Stimulated activated CD4-positive, alpha-beta T cell treated with anti-CD3 and anti-CD28 coated beads, Interleukin-4, amount 100 ng/mL, for 48 hours (primary cell): ENCODE measurements at places on chromosomes 5 and 9.

DNA sequence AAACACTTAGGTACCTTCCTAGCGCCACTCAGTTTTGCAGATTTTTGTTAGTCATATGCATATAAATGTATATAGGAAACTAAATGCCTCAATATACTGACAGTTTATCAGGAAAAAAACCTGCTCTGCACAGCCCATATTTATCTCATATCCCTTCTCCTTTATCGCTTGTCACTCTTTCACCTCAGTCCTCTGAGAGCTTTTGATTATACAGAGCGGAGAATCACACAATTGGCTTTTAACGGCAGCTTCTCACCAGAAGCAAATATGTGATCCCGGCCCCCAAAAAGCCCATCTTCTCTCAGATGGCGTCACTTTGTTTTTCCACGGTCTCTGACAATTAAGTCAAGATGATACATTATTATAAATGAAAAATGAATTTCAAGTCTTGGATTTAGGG is 362.6 kb downstream of the DNAH5 start:
- DNase-seq, result no peak

DNA sequence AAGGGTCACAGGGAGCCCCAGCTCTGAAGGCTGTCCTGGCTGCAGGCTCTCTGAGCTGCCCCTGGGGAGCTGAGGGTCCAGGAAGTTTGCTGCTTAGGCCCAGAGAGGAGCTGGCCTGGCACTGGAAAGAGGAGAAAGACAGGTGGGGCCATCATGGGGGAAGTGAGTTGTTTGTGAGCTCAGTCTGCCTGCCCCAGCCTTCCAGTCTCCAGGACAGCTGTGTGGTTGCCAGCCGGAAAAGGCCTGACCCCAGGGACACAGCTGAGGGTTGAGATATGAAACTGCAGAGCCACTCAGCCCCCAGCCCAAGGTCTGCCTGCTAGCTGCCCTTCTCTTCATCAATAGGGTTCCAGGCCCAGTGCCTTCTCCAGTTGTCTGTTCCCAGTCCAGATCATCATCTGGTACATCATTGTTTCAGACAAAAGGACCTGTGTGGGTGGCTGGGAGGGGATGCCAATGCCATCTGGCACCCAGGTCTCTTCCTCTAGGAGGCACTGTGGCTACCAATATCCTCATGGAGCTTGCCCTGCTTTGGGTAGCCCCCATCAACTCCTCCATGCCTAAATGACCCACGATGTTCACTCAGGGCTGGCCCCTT is 4.3 kb upstream of the DDX41 start:
- DNase-seq, result no peak

- no peak for DNase-seq
Observed at GRCh38 chr9:128724744-128725211, 851 bp upstream of the ZDHHC12 start.

DNA sequence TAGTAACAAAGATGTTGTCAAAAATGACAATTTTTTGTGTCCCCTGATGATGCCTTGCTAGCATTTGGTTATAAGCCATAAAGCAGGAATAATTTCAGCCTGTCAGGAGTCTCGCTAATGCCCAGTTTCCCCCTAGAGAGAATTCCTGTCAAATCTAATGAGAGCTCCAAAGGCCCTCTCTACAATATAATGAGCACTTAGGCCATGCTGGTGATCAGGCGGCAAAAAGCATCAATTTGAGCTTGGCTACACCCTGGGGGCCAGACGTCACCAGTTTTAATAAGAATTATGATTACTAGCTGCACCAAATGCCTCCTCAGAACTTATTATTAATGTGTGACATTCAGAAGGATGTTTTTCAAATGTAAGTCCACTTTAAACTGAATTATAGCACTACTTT is 6.1 kb downstream of the TLE1 start:
- no peak for DNase-seq

DNA sequence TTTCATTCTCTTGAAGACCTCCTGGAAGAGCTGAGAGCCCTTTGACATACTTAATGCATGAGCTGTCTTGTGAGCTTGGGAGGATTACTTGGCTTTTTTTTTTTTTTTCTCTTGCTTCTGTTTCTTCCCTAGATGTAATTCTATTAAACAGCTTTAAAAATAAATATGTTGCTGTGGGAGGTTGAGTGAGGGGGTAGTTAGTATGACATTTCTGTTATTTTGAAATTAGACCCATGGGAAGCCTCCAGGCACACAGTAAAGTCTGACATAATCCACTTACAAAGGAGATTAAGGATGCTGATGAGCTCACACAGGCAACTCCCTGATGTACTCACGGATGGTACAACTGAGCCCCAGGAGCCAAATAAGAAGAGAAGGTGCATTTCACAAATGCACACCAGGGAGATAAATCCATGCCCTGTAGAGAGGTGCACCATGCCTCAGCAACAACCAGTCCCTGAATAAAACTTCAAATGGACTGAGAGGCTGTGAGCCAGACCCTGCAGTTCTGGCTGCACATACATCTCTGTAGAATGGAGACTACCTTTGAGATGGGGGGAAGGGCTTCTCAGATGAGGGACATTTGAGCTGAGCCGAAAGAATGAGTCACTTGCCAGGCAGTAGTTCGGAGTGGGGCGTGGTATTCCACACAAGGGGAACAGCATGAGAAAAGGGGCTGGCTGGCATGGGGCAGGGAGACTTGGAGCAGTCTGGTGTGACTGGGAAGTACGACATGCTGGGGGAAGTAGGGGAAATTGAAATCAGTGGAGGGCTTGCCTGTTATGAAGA is 68.7 kb downstream of the ACTL7B start:
- no peak for DNase-seq

- no peak for DNase-seq
Observed at GRCh38 chr9:115615821-115616665, 498.1 kb upstream of the TNC start.

DNA sequence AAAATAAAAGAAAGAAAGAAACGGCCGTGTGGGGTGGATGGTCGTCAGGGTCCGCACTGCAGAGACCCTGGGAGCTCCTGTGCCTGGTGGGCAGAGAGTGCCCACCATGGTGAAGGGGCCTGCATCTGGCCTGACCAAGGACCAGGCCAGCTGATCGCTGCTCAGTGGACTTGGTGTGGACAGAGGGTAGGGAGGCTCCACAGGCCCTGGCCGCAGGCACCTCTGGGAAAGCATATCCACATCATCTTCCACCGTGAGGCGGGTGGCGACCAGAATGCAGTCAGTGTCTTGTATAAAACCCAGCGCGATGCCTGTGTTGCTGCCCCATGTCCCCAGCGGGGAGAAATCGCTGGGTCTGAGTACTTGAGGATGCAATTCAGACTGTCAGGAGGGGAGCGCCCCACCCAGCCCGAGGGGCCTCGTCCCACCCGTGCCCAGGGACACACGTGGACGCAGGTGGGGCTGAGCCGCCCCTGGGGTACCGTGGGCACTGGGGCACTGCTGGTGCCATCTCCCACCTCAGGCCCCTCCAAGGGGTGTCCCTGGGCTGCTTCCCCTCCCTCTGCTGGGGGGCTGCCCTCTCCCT is 27.8 kb upstream of the SLC6A19 start:
- no peak for DNase-seq

GRCh38 chr5:149679876-149680809 is 50.0 kb upstream of the PPARGC1B start:
- DNase-seq, result no peak

- DNase-seq, result no peak
Observed at GRCh38 chr9:72509635-72510034, 11.8 kb upstream of the TMC1 start.

- no peak for DNase-seq
Observed at GRCh38 chr5:62812621-62813255, 234.1 kb downstream of the LRRC70 start.

DNA sequence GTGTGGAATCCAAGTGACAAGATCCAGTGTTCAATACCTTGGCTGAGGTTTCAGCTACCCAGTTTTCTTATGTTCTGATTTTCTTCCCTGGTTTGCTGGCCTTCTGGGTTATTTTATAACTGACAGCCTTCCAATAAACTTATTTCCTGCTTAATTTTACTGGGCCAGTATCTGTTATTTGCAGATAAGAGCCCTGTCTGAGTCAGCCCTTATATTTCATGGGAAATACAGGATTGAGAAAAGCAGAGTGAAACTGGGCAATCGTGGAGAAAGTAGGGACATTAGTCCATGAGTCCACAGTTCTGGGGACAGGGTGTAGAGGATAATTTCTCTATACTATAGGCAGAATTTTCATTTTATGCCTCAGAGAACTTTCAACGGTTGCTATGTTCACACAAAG is 32.3 kb downstream of the TMEM167A start:
- DNase-seq, result no peak

DNA sequence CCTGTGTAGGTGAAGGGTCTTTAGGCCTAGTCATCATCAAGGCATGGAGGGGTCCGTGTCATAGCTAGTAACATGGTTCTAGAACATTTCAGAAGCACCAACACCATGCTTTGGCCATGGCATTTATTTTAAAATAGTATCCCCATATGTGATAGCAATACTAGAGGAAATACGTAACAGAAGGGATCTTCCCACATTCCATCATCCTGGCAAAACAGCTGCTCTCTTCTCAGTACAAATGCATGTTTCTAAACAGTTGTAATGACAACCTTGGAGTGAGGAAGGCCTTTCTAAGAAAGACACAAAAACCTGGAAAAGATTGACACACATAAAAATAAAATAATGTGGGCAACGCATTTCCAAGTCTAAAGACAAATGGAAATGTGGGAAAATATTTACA is 97.6 kb downstream of the GADD45G start:
- DNase-seq, result no peak

- DNase-seq, result no peak
Observed at GRCh38 chr9:121305269-121305994, 37.5 kb downstream of the GSN start.

DNA sequence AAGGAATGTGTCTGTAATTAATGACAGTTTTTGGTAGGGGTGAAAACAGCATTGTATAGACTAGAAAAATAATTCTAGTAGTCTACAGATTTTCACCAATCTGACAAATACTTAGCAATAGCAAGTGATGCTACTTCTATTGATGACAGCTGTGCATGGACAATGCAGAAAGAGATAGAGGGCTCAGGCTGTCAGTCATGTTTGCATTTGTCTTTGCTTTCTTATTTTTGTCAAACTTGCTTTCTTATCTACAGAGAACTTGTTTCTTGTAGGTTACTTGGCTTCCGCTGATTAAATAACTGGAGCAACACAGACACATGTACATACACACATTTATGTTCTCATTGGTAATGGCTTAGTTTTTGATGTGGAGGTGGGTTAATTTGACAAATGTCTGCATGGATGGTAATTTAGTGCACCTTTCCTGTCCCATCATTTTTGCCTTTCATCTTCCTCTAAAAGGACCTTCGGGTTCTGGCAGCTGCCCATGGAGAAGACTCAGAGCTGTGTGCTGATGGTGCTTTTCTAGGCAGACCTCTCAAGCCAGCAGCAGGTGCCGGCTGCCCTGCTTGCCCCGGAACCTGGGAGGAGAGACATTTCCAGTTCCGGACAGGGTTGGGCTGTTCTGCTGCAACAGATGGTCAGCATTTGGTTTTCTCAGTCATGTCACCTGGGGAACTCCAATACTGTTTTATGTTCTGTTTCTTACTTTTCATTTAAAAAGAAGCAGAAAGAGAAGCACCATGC is 28.8 kb downstream of the CAMK4 start:
- no peak for DNase-seq

DNA sequence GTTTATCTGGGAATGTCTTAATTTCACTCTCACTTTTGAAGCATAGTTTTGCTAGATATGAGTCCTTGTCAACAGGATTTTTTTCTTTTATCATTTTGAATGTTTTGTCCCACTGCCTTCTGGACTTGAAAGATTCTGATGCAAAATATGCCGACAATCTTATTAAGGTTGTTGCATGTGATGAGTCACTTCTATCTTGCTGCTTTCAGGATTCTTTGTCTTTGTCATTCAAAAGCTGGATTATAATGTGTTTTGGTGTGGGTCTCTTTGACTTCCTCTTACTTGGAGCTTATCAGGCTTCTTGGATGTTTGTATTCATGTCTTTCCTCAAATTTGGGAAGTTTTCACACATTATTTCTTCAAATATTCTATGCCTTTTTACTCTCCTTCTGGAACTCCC is 33.8 kb downstream of the PLEKHG4B start:
- no peak for DNase-seq

DNA sequence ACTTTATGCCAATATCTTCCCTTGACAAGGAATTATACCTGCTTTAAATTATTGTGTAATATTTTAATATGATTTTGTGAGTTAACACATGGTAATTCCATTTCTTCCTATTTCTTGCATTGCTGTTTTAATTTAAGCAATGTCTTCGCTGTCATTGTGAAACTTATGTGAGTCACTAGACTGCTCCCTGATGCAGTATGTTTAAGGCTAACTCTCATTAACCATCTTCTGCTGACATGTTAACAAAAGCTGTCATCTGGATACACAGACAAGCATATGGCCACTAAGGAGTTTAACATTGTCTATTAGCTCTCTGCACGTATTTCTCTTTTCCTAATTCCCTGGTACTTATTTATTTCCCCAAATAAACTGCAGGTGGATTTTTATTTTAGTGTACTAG is 980.8 kb upstream of the CTNND2 start:
- DNase-seq, result no peak

DNA sequence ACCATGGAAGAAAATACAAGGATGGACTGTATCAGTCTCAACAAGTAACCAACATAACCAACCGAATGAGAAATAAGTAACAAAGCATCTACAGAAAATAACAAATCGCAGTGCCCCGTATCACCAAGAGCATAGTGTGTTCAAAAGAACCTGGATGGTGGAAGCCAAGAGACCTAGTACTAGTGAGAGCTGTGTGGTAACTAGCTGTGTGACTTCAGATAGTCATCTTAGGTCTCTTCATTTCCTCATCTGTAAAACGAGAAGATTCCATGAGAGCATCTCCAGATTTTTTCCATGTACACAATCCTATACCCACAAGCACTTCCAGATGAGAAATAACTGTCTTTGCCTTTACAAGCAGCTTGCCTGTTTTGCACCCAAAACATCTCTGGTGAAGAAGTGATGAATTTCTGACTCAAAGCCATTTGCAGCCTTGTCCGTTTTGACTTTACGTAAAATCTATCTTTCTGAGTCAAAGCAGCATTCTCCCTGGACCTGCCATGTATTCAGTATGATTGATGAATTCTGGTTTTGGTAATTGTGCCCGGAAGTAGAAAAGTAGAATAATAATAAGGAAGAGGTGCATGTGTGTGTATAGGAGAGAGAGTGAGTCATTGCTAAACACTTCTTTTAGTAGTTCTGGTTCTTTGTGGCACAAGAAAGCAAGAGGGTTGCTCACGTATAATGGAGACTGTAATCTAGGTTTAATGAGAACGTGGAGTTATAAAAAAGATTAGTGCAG is 41.0 kb downstream of the AOPEP start:
- DNase-seq, result no peak

GRCh38 chr9:125494653-125494915 is 212.4 kb downstream of the MAPKAP1 start:
- no peak for DNase-seq

DNA sequence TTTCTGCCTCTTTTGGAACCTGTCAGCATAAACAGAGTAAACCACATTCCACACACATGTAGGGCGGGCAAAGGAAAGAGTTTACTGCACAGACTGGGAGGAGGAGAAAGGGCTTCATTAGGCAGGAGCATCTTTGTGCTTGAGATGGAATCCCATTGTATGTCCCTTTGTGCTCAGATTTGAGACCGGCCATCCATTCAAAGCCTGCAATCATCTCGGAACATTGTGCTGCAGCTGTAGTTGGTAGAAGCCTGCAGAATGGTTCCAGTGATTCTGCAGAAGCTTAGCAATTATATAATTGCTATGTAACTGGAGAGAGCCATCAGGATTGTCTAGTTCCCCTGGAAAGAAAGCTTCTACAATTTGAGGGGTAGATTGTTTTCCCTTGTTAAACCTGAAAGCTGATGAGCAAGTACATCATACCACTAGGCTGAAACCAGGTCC is 16.5 kb downstream of the ZNF462 start:
- no peak for DNase-seq
